Activated gamma-delta T cell (primary cell): ENCODE measurements at places on chromosomes 5 and 9.

DNA sequence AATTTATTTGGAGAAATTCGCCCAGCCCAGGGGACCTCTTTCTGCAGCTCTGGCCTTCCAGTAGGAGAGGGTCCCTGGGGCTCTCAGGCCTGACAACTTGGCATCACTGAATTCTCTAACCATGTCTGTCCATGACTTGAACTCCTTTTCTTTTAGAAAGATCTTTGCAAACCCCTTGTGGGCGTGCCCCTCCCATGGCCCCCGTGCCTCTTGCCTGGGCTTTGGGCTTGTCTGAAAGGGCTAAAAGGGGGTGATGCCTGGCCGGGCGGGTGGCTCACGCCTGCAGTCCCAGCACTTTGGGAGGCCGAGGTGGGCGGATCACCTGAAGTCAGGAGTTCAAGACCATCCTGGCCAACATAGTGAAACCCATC lies 3.2 kb upstream of the SQSTM1 start:
- no peak for DNase-seq

DNA sequence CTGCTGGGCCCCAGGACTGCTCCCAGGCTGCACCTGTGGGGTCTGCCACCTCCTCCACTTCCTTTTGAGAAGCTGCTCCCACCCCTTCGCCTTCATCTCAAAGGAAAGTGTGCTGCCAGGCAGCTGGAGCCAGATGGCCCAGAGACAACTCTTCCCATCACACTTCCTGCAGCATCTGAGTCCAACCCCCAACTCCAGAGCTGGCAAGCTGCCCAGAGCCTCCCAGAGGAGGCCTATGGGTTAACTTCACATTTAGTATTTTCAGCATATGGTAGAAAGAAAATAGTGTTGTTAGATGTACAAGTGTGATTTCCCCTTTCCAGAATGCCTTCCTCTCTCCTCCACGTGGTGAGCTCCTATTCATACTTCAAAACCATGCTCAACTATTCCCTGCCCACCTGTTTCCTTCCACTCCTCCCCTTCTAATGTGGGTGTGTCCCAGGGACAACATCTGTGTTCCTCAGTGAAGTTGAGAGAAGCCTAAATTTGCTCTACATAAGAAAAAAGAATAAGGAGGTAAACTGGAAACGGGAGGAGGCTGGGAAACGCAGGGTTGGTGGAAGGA lies 38.6 kb upstream of the KCNMB1 start:
- no peak for DNase-seq

- DNase-seq, result no peak
These were observed 115.3 kb downstream of the MARCHF11 start for GRCh38 chr5:16064135-16064893.

DNA sequence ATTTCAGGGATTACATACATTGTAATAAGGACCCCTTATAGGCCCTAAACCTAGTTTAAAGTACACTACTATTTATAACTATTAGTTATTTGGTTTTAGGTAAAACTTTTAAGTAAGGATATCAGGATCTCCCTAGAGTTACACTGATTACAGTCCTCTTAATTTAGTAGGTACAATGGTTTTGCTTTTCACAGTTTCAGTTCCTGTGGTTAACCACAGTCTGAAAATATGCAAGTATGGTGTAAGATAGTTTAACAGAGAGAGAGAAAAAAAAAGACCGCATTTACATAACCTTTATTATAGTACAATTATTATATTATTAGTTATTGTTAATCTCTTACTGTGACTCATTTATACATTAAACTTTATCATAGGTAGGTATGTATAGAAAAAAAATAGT lies 725.3 kb upstream of the PTPRD start:
- no peak for DNase-seq

GRCh38 chr5:117973785-117974184 lies 1014.6 kb downstream of the DTWD2 start:
- no peak for DNase-seq

GRCh38 chr9:16343249-16344237 lies 526.9 kb downstream of the BNC2 start:
- no peak for DNase-seq
